ENCODE measurements at places on chromosomes 7 and 10.
A peak's percentile ranks its signal among the peaks of the same experiment; 100 is the strongest.

DNA sequence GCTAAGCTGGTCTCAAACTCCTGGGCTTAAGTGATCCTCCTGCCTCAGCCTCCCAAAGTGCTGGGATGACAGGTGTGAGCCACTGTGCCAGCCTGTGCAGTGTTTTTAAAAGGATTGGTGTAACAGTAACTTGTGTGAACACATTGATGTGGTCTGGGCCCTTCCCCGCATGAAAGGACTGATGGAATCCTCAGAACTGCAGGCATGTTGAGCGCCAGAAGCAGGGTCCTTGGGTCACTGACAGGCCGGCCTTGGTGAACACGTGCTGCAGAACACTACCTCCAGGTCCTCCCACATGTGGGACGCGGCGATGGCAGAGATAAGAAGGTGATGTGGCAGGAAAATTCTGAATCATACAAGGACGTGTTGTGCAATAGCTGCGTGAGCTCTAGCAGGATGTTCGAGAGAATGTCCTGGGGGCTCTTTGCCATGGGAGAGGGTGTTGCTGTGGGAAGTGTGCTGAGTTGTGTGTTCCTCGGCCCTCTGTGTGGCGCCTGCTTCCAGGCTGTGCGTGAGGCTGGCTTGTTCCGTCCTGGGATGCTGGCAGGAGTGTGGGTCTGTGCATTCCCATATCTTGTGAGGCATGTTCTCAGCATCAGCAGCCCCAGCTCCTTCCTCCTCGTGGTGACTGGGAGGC lies 68.2 kb downstream of the DNAJB6 start:
- DNase-seq: no peak

- no peak for DNase-seq
These were observed 32.6 kb downstream of the UMAD1 start for GRCh38 chr7:7673240-7673550.

DNA sequence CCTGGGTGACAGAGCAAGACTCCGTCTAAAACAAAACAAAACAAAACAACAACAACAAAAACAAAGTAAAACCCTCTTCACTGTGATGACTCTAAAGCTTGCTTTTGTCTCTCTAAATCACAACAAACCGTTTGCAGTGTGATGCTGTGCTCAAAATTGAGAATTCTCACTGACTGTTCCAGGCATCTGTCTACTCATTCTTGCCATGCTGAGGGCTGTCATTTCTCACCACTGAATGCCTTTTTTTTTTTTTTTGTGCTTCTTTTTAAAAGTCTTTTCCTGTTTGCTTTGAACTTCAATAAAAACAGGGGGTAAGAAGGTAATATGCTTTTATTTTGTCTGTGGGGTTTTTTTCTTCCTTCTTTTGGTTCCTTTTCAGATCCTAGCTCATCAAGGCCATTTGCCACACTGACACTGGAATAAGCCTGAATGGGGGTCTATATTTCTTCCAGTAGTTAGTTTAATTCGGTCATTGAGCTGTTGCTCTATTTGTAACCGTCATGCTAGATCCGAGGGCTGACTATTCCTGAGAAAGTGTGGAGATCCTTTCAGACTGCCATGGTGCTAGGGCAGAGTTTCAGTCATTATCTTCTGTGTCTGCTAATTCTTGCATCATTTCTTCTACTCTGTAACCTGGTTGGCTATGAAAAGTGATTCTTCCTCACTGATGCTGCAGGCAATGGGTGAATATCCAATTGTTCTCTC lies 10.6 kb downstream of the FAS start:
- DNase-seq: no peak

DNA sequence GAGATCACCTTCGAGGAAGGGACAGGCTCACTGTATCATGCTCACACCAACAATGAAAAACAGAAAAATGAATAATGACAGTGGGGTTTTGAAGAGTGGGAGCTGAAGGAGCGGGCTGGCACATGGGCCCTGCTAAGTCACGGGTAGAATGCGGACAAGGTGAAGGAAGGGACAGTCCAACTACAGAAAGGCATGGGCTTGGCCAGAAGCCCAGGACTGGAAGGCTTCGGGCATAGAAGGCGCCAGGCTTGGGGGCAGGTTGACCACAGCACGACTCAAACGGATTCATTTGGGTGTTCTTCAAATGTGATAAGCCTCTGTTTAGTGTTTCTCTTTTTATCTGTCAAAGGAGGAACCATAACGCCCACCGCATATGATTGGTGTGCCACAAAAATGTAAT lies 509.5 kb downstream of the CCSER2 start:
- peak; percentile 83 for DNase-seq

- no peak for DNase-seq
These were observed 47.9 kb upstream of the MYL10 start for GRCh38 chr7:101676956-101677355.

- no peak for DNase-seq
These were observed 11.4 kb upstream of the PAX4 start for GRCh38 chr7:127629268-127629854.

DNA sequence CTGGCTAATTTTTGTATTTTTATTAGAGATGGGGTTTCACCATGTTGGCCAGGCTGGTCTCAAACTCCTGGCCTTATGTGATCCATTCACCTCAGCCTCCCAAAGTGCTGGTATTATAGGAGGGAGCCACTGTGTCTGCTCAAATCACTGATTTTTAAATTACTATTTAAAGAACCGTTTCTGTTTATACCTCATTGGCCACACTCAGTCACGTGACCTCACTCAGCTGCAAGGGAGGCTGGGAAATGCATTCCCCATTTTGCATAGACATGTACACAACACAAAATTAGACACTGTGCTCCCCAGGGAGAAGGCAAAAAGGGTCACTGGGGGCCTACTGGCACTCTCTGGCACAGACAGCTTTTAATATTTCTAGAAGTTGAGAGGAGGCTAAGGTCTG lies 13.6 kb upstream of the CALU start:
- no peak for DNase-seq
